ENCODE measurements at places on chromosomes 2 and 18.

GRCh38 chr2:121649149-121649595 lies at the start of gene CLASP1:
CLASP1 (minus strand) TSS chr2:121649462; CDS start chr2:121605895, 43,567 bp downstream.
- peak; percentile 96 for DNase-seq

- DNase-seq: no peak
These were observed 295.3 kb upstream of the COL3A1 start for GRCh38 chr2:188678882-188679281.

- DNase-seq: no peak
These were observed 70.0 kb upstream of the NEUROD1 start for GRCh38 chr2:181750305-181750704.

DNA sequence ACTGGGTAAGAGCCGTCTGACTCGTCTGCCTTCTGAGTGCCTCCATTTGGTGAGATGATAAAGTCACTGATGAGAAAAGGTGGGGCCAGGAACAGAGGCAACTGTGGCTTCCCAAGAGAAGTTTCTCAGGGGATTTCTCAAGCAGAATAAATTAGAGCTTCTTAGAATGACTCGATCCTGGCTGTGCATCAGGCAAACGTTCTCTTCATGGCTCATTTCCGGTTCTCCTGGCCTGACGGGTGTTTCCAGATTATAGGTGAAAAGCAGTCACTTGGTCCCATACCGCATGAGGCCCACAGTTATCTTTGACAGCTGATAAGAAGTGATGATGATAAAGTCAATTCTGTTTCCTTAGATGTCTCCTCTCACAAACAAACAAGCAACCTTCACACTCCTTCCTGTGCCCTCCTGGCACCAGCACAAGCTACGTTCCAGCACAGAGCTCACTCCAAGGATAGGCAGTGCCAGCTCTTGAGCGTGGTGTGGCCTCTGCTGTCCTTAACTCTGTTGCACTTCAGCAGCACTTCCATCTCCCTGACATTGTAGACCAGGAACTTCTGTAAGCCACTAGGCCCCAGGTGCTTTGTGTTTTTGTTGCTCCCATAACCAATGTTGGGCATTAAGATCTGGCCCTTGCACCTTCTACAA lies 37.8 kb upstream of the KCNF1 start:
- DNase-seq: no peak

- no peak for DNase-seq
These were observed 56.4 kb upstream of the FMNL2 start for GRCh38 chr2:152278526-152278925.

DNA sequence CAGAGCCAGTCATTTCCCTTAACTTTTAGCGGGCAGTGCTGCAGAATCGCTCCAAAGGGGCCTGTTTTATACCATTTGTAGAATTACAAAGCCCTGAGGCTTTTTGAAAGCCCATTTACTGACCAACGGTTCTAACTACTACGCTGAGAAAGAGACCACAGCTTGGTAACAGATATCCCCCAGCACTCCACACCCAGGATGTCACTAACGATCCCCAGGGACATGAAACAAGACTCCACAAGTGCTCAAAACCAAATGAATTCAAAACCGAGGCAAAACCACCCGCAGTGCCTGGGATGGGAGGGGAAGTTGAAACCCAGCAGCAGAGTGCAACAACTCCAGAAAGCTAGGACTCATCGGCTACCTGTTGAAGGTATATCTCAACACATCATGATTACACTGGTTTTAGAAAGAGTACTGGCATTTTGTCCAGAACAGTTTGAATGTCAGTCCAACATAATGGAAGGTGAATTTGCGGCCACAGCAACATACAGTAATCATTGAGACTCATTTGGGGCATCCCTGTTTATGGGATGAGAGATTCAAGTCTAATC lies 33.6 kb upstream of the LRP2 start:
- DNase-seq: no peak

GRCh38 chr2:8860239-8860638 lies 22.8 kb upstream of the KIDINS220 start:
- DNase-seq: no peak

GRCh38 chr2:15040429-15041084 lies 408.0 kb downstream of the LRATD1 start:
- DNase-seq: no peak

DNA sequence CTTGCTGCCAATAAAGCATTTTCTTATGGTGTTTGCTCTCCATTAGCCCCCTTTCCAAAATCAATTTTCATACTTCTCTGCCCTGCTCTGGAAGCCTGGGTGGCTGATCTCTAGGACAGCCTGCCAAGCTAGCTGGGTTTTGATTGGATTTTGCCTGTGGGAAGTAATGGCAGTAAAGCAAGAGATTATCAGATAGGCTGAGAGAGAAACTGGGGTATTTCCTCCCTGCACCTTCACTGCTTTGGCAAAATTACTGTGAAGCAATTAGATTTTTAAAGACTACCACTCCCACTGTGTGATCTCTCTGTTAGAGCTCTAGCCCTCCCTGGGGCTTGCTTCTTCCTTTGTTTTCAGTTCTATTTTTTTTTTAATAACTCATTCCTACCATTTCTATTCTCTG lies 223.8 kb downstream of the DLGAP1 start:
- no peak for DNase-seq

DNA sequence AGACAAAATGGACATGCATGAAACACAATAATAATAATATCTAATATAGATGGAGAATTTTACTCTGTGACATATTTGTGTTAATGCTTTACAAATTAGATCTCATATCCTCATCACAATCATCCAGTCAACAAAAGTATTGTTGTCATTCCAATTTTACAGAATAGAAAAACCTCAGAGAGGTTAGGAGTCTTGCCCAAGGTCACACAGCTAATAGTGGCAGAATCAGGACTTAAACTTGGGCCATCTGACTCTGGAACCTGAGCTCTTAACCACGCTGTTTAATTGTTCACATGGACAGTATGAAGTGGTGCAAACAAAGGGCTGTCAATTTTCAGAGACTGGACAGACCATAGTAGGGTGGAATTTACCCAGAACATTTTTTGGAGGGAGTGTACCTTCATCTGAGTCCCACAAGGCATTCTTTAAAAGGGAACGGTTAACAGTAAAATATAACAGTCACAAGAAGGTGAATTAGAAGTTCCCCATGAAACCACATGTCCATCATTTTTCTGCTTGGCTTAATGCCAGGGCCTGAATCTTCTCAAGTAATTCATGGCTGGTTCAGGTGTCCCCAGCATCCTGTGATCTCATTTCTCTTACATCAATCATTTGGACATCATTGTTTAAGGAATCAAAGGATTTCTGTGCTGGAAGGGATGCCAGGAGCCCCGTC lies 35.4 kb upstream of the CCDC93 start:
- no peak for DNase-seq

DNA sequence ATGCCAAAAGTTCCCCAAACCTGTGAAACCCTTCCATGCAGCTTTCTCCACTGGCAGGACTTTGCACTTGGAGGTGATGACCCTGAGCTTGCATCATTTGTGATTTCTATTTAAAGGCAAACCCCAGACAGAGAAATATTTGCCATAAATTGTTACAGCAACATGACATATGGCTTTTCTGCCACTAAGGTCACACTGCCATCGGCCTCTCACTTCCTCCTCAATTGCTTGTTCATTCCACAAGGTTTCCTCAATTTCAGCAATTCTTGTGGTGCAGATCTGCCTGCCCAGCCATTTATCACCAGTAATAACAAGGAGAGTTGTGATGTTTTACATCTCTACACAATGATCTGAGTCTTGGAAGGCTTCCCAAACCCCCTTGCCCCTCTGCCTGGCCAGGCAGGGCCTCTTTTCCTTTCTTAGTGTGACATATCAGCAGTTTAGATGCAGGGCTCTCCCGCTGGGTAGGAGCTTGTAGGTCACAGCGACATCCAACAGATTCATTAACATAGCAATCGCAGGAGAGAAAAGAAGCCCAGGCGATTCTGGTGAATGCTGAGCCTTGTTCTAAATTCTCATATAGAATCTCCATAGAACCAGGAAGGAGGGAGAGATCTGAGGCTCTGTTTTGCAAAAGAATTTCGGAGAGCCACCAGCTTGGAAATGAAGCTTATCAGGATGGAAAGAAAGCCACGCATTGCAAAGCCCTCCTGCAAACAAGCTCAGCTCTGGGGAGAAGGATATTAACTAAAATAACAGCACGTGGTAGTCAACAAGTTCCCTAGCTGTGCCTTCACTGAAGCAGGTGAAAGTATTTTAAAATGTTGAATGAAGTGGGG lies 46.7 kb upstream of the ITGA6 start:
- no peak for DNase-seq

- peak; percentile 10 for DNase-seq
These were observed 88.5 kb downstream of the DYNAP start for GRCh38 chr18:54679318-54680149.

- peak; percentile 68 for DNase-seq
These were observed at the start of gene SPOPL for GRCh38 chr2:138501425-138502254. SPOPL (plus strand) TSS chr2:138501770; CDS start chr2:138550217, 48,447 bp downstream.

GRCh38 chr2:218777276-218777990 lies 4.5 kb upstream of the CYP27A1 start:
- no peak for DNase-seq

- DNase-seq: no peak
These were observed 50.5 kb downstream of the HNRNPLL start for GRCh38 chr2:38552259-38552658.

- no peak for DNase-seq
These were observed 69.8 kb downstream of the NDUFA10 start for GRCh38 chr2:239955087-239955988.

DNA sequence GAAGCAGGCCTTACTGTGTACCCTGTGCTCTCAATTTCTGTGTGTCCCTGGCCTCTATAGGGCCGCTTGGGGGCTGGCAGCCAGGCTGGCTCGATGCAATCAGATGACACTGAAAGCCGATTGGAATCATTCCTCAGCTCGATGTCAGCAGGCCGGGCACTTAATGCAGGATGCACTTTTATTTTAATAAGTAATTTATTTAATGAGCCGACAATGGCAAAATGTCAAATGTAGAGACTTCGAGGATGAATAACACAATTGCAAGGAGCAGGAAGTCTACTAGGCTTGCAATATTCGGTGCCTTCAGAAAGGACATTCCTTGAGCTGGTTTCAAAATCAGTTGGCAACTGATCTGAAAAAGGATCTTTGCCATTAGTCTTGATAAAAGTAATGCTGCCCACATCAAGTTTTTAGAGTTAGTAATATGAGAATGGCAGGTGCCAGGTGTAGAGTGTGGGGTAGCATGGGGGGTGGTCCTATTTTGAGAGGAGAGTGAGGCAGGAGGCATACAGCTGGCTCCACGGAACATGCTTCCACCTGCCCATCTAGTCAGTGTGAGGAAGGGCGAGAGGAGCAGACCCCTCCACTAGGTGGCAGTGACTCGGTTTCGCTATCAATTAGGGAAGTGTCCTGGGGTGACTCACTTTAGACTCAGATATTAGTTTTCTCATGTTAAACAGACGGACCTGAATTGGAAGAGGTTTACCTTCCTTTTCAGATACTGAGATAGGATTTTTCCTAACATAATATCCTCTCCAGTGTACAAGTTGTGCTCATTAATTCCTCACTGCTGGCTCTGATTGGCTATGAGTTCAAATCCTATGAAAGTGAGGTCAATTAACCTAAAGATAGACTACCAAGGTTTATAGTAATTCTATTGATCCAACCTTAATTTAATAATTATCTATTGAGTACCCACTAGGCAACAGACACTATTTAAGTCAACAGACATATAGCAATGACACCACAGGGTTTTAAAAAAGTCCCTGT lies 80.9 kb downstream of the NABP1 start:
- DNase-seq: peak; percentile 12

GRCh38 chr2:60104514-60105505 lies 448.6 kb downstream of the BCL11A start:
- no peak for DNase-seq

DNA sequence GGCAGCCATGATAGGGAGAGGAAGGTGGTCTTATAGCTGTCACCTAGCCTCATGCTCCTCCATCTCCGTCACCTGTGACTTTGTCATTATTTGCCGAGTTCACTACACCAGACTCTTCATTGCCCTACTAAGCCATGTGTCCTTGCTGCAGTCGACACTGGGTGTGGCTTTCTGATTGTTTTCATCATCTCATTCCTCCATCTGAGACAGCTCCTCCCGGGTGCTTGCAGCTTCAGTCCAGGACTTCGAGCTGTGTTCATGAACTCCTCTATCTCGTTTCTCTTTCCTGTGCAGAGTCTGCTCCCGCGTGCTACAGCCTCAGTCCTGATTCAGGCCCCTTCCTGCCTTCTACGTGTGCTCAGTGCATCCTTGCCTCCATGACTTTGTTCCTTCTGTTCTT lies 295.1 kb upstream of the TNP1 start:
- no peak for DNase-seq

DNA sequence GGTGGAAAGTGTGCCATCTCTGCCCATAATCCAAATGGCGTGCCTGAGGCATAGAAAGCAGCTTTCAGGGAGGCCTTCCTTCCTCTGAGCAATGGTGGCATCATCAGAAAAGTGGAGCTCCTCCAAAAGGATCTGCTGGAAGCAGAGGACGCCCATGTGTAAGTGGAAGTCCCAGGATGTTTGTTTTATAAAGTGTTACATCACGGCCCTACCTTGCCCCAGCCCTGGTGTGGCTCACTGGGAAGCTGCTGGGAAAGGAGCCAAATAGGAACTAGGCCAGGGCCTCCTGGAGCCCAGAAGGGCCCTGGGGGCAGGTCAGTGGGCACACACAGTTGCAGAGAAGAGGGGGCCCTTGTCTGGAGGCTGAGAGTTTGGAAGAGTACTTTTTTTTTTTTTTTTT lies 4.2 kb upstream of the ODC1 start:
- no peak for DNase-seq

DNA sequence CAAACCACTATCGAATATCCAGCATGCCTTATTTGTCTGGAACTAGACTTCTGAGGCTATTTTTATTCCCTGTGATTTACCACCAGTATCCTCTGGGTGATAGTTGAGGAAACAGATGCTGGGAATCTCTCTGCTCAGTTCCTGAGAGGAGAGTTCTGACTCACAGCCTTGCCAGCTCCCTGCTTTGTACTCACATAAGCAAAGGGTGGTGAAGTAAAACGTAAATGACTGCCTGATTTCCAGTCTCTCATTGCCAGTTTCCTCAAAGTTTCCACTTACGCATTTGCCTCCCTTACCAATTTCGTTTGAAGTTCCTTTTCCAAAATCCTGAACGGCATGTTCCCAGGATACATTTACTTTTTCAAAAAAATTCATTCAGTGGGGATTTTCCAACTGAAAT lies 69.2 kb upstream of the HNRNPA3 start:
- DNase-seq: no peak

- no peak for DNase-seq
These were observed 96.3 kb downstream of the UBE2E3 start for GRCh38 chr2:181076658-181077057.

DNA sequence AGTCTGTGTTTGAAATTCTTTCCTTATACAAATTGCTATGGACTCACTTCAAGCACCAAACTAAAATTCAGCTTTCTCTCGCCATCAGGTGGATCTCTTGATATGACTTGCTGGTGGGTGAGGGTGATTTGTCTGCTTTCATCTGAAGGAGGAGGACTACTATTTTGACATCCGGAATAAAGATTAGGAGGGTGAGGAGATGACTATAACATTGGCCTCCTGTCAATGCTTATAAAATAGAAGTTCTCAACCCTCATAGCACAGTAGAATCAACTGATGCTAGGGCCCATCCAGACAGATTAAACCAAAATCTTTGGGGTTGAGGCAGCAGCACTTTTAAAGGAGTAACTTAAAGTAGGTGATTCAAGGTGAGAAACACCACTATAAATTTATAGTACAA lies 120.4 kb upstream of the DNAJC10 start:
- no peak for DNase-seq
